ENCODE measurements at places on chromosomes 2 and 18.

- no peak for DNase-seq
Observed at GRCh38 chr2:151439127-151439526, 29.4 kb downstream of the RIF1 start.

DNA sequence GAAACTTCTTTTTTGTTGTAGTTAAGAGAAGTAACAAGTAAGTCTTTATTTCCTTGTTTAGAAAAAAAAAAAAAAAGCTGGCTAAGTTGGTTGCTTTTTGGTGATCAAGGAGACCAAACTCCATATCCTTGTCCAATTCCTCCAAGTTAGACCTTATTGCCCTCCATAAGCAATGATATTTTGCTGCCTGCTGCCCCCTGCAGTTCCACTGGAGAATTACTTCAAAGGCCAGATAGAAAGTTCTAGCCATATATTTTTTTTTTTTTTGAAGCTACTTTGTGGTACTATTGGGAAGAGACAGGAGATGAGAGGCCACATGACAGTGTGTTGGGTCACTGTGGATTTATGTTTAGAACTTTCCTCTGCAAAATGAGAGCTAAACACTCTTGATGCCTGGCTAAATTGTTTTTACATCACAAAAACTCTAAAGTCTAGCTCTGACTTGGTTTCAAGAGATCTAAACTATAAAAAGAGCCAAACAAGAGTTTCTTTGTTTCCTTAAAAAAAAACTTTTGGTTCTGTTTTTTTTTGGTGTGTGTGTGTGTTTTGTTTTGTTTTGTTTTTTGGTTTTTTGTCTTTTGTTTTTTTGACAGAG is 80.7 kb upstream of the RASGRP3 start:
- no peak for DNase-seq

GRCh38 chr18:62583376-62583775 is 60.6 kb downstream of the ZCCHC2 start:
- no peak for DNase-seq

DNA sequence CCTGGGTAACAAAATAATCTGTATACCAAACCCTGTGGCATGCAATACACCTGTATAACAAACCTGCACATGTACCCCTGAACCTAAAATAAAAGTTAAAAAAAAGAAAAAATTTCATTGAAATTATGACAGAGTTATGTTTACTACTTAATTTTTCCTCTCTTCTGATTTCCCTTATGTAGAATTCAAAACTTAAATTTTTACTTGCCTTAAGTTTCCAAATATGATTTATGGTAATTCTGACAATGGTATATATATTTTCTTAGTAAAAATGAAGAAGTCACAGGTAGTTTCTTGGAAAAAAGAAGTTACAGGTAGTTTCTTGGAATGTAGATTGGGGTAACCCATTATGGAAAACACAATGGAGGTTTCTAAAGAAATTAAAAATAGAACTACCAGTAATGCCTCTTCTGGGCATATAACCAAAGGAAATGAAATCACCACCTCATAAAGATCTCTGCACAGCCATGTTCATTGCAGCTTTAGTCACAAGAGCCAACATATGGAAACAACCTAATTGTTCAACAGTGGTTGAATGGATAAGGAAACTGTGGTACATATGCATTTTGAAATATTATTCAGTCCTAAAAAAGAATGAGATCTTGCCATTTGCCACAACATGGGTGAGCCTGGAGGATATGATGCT is 164.9 kb downstream of the BABAM2 start:
- no peak for DNase-seq

GRCh38 chr2:10709290-10709939 is 12.0 kb upstream of the ATP6V1C2 start:
- no peak for DNase-seq

DNA sequence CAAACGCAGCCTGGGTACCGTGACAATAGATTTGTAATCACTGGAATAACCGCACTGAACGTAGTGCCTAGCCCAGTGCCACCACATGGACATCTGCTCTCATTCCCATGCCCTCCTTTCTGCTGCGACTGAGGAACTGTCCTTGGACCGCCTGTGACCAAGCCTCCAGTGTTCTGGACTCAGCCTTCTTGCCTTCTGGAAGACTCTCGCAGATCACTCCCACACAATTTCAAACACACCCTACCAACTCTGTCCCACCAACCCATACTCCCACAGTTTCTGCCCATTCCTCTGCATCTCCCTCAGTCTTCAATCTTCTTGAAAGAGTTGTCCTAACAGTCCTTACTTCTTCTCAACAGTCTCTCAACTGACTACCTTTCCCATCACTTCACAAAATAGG is 2.1 kb downstream of the RNF149 start:
- DNase-seq, result no peak

GRCh38 chr2:158616480-158617000 is 159.8 kb downstream of the PKP4 start:
- DNase-seq, result no peak

DNA sequence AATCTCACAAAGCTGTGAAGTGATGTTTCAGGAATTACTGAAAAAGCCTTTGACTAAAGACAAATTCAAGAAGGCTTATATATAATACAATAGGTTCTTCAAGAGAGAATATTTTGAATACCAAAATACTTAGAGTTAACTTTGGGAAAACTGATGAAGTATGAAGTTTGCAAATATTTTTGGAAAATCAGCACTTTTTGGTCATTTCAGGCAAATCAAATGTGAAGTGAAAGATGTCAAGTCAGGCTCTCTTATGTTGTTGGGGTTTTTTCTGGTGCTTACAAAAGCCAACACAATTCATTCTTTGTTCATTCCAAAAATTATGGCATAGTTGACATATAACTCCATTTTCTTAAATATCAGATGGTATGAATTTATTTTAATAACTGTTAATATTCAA is 14.7 kb upstream of the ASNSD1 start:
- DNase-seq, result no peak

- no peak for DNase-seq
Observed at GRCh38 chr2:105972246-105972645, 221.9 kb downstream of the UXS1 start.

DNA sequence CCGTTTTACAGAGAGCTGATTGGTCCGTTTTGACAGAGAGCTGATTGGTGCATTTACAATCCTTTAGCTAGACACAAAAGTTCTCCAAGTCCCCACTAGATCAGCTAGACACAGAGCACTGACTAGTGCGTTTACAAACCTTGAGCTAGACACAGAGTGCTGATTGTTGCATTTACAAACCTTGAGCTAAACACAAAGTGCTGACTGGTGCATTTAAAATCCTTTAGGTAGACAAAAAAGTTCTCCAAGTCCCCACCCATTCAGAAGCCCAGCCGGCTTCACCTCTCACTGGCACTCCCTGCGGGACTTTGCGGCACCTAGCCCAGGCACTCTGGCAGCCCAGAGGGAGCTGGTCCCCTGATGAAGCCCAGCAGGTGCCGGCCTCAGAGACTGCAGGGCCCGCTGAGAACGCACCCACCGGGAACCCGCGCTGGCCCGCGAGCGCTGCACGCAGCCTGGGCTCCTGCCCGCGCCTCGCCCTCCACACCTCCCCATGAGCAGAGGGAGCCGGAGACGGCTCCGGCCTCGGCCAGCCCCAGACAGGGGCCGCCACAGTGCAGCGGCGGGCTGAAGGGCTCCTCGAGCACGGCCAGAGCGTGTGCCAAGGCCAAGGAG is 508.1 kb upstream of the CHAC2 start:
- no peak for DNase-seq

DNA sequence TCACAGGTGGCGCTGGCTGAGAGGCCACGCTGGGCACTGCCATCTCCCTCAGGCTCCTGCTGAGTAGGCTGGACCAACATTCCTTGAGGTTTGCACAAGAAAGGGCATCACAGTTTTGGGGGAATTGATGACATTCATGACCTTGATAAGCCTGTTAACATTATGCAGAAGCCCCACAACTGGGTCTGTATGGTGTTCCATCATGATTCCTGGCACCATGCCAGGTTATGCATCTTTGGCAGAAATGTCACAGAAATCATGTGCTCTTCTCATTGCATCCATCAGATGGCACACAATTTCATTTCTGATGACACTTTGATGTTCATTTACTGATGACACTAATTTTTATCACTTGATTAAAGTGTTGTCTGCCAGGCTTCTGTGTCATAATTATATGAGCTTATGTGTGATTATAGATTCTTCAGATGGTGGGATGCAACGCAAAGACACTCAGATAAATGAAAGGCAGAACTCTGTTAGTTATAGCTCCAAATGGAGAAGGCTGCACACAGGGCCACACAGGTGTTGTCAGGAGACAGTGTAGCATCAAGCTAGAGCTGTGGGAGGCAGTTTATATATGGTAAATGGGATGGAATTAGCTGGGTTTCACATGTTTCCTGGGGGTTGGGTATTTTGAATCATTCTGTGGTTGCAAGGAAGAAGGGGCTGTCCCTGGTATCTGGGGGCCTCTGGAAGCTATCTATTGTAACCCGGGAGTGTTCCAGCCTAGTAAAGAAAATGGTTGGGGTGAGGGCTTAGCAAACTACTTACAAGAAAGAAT is 191.3 kb downstream of the SLC39A10 start:
- DNase-seq, result no peak

GRCh38 chr2:182903566-182903965 is 37.1 kb upstream of the FRZB start:
- DNase-seq, result no peak

- DNase-seq, result no peak
Observed at GRCh38 chr2:43749583-43749982, 24.3 kb upstream of the DYNC2LI1 start.
